ENCODE measurements at places on chromosomes 3 and 15. TPM values are rescaled to one million over a fixed set of nuclear protein-coding genes. Genes with fewer than 3 reads are reported as not detected.

SELENOT gene
- 83.2 TPM for polyA plus RNA-seq

INO80 gene
- polyA plus RNA-seq: 9.2 TPM

SYNPR gene
- 0.36 TPM for polyA plus RNA-seq

STOML1 gene
- 22.1 TPM for polyA plus RNA-seq

CCDC54 gene
- 0.13 TPM for polyA plus RNA-seq

GPR27 gene
- 0.38 TPM for polyA plus RNA-seq

TGM5 gene
- polyA plus RNA-seq: not detected

PCOLCE2 gene
- polyA plus RNA-seq: 2.2 TPM

ESYT3 gene
- polyA plus RNA-seq: not detected

PPP1R14D gene
- polyA plus RNA-seq: 23.3 TPM
